ENCODE measurements at places on chromosomes 16 and 17. TPM values are rescaled to one million over a fixed set of nuclear protein-coding genes. Genes with fewer than 3 reads are reported as not detected.

GRCh38 chr17:66514227-66514806, 211.9 kb downstream of the PRKCA start:
- DNase-seq, result no peak
- no peak overlapping the region for H3K4me3 ChIP-seq
- H3K4me1 ChIP-seq, result no peaks in the 10 kb centered on the region
- H3K27me3 ChIP-seq, result no peaks in the 10 kb centered on the region
- H3K27ac ChIP-seq, result no peak overlapping the region

- H3K27me3 ChIP-seq, result no peaks in the 10 kb centered on the region
- H3K36me3 ChIP-seq, result peaks cover 6% of the 10 kb centered on the region
- H3K4me3 ChIP-seq, result no peak overlapping the region
- H3K4me1 ChIP-seq, result no peaks in the 10 kb centered on the region
- no peak overlapping the region for H3K27ac ChIP-seq
These were observed 12.4 kb upstream of the TCAP start for GRCh38 chr17:39652587-39653315.

GRCh38 chr16:23573817-23574216, 16.3 kb downstream of the UBFD1 start:
- no peak overlapping the region for H3K4me3 ChIP-seq
- H3K4me1 ChIP-seq, result no peaks in the 10 kb centered on the region
- H3K27me3 ChIP-seq, result no peaks in the 10 kb centered on the region

DNA sequence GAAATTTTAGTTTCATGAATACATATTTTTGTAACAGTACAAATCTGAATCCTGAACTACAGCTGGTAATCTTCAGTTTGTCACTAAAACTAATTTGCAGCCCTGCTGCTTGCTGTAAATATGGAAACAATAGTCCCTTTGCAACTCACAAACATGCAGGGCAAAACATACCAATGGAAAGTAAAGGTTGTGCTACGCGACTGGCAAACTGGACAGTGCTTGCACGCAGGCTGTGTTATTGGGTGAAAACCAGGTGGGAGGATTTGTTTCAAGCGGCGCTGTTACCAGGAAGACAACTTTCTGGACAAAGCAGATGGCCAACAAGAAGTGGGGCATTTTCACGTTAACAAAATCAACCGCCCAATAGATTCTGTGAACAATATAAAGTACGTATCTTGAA, 93.5 kb downstream of the CDYL2 start:
- H3K4me3 ChIP-seq, result no peak overlapping the region
- no peaks in the 10 kb centered on the region for H3K27me3 ChIP-seq
- no peak for DNase-seq
- H3K4me1 ChIP-seq, result no peaks in the 10 kb centered on the region
- no peak overlapping the region for H3K27ac ChIP-seq

DNA sequence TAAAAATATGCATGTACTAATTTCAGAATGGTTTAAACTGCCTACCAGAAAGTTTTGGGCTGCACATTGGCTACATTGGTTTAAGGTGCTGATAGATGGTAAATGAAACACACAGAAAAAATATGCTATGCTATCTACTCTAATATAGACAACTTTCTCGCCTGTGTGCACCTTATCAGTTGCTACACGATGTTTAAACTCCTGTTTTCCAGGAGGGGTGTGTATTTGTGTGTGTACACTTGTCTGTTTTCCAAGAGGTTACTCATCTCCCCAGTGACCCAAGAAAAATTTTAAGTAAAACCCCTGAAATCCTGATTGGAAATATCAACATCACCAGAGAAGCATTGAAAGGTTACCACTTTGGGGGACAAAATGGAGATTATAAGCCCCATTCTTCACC, 21.6 kb upstream of the PSMC5 start:
- H3K27me3 ChIP-seq, result no peaks in the 10 kb centered on the region
- H3K36me3 ChIP-seq, result peaks cover 77% of the 10 kb centered on the region
- no peak overlapping the region for H3K27ac ChIP-seq

DNA sequence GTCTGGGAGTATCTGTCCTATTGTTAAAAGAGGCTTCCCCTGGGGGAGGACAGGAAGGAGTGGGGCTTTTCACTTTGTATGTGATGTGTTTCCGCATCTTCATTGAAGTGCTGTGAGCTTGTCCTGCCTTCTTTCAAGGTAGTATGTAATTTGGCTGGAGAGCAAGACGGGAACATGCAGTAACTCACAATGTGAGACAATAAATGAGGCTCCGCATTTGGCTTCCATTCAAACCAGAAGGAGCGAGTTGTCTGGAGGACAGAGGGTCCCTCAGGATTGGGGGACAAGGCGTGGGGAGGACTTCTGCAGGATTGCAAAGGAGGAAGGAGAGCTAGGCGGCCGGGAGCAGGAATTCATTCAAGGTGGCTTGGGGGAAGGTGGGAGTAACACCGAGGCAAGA, 203.5 kb downstream of the RBFOX3 start:
- peaks cover 14% of the 10 kb centered on the region for H3K27me3 ChIP-seq
- H3K27ac ChIP-seq, result no peak overlapping the region
- no peaks in the 10 kb centered on the region for H3K36me3 ChIP-seq
- H3K4me3 ChIP-seq, result no peak overlapping the region

The IGF2BP1 gene
- not detected for total RNA-seq

The TNP2 gene
- total RNA-seq, result not detected

The DHRS7C gene
- not detected for total RNA-seq

Measured in ascending aorta (tissue), 2 donors.